Stimulated activated CD4-positive, alpha-beta T cell treated with anti-CD3 and anti-CD28 coated beads, Interleukin-4, amount 100 ng/mL, for 24 hours (primary cell): ENCODE measurements at places on chromosomes 5 and 9.

DNA sequence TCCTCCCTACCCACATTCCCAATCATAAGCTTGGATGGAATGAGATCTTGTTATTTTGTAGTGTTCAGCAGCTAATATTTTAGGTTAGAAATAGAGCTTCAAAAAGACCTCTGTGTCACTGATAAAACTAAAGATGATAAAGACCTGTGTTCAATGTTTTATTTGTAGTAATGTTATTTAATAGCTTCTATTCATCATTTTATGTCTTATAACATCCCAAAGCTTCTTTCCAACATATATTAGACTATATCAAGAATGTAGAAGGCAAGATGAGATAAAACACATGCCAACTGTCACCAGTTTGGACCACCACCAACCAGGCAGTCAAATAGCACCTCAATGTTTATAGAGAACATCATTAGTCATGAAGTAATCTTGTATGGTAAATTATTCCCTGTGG lies 409.5 kb upstream of the ITGA1 start:
- DNase-seq: no peak

GRCh38 chr9:112900901-112901300 lies 10.2 kb upstream of the SLC46A2 start:
- no peak for DNase-seq

- DNase-seq: no peak
These were observed 7.5 kb upstream of the POU5F2 start for GRCh38 chr5:93748875-93749397.

DNA sequence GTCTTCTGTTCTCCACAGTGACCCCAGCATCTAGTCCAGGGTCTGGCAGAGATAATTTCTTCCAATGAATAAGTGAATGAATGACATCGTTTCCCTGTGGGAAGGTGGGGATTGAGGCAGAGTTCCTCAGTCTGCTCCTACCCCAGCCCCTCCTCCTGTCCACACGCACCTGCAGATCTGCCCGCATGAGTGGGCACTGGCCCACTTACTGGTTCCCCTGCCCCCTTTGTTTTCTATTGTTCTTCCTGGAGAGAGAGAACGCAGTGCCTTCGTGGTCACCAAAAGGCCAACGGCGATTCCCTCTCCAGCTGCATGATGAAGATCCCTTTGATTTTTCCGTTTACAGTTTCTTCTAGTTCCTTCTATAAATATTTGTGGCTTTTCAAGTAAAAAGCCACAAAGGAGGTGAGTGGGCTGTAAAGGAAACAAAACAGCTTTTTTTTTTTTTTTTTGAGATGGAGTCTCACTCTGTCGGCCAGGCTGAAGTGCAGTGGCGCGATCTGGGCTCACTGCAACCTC lies 5.8 kb upstream of the FPGS start:
- no peak for DNase-seq

GRCh38 chr5:109136906-109137305 lies 272.9 kb downstream of the PJA2 start:
- DNase-seq: no peak

- DNase-seq: no peak
These were observed 77.5 kb upstream of the RARS1 start for GRCh38 chr5:168408561-168409305.
